ENCODE measurements at places on chromosomes 3 and 15.

DNA sequence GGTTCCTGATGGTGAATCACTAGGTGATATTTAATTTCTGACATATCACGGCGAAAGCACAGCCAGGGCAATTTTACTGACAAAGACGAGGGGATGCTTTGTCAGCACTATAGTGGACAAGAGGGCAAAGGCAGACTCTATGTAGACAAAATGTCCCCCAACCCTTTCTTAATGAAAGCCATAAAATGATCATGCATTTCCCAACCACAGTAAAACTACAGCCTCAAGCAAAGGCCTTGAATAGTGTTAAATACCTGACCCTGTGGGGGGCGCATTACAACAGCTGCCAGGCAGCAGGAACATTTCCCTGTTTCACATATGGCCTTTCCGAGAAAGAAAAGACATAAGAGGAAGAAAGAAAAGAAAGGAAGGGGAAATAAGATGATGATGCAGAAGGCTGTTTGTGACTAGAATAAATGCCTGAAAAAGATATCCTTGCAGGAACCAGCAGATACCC, 49.5 kb downstream of the GLDN start:
- DNase-seq, result no peak

- DNase-seq, result no peak
Measured at GRCh38 chr3:9906480-9906879, 3.8 kb downstream of the IL17RE start.

DNA sequence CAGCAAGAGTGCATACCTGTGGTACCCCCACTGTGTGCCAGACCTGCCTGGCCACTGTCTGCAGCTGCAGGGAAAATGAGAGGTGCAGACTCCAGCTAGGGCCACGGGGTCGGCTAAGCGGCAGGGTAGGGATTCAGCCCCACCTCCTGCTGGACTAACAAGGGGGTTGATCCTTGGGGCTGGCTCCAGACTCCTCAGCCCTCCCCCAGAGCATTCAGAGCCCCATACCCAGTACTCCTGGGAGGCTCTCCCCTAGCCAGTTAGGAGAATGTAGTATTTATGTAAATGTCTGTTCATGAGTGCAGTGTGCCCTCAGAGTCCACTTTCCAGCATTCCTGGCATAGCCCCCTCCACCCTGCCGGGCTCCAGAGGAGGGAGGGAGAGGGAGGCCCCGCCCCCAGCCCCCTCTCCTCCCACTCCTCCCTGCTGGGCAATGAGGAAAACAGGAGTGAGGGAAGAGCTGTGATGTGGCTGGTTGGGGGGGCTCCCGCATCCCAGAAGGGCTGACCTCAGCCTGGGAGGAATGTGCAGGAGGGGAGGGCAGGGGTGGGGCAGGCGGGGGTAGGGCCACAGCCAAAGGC, 4.5 kb upstream of the SEMA3B start:
- no peak for DNase-seq

GRCh38 chr15:47500842-47501241, 216.5 kb upstream of the SEMA6D start:
- DNase-seq, result no peak

DNA sequence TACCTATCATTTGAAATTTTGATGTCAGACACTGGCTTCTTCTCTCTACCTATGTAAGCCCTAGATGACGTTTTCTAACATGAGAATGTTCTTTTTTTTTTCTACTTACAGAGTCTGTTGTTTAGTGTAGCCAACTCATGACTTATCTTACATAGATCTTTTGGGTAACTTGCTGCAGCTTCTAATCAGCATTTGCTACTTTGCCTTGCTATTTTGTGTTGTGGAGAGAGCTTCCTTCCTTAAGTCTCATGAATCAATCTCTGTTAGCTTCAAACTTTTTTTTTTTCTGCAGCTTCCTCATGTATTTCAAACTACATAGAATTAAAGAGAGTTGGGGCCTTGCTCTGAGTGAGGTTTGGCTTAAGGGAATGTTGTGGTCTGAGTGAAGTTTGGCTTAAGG, 568.7 kb upstream of the BCHE start:
- DNase-seq, result no peak

DNA sequence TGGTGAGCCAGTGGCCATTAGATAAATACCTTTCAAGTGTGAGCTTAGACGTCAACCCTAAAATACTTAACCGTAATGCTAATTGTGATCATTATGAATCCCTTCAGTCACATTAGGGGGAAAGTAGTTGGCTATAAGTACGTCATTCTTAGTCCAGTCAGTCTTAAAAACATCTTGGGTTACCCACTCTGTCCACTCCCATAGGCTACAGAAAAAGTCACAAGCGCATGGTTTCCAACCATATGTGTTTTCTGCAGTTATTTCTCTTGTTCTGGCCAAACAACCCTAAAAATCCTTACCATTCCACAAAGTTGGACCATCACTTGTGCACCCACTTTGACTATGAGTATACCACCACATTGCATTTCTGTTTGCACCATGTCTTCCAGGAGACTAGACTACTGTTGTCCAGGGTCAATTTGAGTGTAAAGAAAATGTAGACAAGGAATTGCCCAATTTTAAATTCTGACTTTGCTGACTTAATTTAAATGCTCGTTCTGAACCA, 3.3 kb downstream of the RPL15 start:
- DNase-seq, result no peak

DNA sequence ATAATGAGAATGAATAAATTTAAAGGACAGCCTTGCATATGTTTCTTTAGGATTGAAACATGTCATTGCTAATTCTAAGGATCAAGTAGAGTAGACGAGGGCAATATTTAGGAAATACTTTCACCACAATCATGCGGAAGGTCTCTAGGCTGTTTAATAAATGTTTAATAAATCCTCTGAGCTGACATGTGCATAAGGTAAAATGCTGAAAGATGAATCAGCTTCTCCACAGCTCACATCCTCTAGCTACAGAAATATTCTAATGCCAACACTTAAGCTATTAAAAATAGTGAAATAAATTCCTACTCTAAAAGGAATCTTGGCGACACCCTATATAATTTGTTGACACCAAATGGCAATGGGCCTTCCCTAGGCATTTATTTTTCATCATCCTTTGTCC, 407.3 kb downstream of the TBL1XR1 start:
- DNase-seq, result no peak

Data from AML-193 (cell line).